Fibroblast of upper back skin (primary cell): ENCODE measurements at places on chromosomes 16 and 17.
A peak's percentile ranks its signal among the peaks of the same experiment; 100 is the strongest.

DNA sequence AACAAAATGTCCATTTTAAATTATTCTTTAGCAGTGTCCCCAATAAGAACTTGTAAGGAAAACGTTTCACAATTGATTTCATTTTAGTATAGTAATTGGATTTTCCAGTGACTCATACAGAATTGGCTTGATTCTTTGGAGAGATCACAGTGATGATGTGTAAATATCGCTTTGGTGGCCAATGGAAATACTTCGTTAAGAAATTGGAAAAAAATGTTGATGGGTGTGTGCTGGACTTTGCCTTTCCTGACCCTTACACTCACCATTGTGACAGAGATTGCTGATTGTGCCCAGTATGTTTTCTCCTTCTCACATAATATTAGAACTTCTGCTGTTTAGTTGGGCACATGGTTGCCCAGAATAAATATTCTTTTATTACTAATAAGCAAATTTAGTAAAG, 7.4 kb upstream of the EFCAB13 start:
- peak; percentile 35 for DNase-seq

DNA sequence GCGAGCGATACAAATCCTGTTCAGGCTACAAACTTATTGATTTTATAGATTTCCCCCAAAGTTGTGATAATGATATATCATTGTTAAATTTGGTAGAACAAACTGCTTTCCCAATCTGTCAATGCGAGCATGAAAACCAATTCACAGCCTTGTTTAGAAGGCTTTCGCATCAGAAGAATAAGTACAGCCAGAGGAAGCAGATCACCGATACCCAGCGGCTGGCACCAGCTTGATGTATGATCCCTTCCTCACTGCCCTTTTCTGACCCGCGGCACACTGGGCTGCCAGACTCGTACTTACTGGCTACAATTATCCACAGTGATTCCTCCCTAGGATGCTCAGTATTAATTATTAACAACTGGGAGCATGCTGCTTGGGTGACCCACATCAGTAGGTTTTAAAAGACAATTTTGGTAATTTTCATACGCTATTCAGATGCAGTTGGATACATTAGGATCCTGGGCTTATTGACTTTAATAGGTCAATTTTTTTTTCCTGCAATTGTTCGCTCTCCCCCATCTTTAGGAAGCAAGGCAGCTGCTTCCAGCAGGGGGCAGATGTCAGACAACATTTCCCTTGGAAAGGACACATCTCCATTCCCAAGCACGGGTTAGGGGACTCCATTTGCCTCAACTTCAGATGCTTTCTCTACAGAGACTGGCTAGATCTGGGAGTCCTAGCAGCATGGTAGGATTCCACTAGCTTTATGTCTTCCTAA, 582.7 kb upstream of the PSMD7 start:
- peak; percentile 44 for DNase-seq

DNA sequence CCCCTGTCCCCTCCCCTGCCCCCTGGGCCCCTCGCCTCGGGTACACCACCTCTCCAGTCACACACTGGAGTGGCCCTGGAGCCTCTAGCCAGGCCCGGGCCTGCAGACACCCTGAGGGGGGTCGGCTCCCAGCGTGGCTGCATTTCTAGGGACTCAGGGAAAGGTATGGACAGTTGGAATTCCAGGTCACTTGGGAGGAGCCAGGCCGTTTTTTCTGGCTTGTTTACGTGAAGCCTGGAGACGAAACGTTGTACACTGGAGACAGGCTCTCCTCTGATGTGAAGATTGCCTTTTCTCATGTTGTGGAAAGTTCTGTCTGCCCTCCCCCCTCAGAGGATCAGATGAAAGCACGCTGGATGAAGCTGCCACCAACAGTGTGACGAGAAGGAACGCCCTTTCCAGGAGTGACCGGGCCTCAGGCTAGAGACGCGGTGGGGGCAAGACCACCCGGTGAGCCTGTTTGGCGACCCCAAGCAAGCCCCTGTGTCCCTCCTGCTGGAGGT, 4.0 kb upstream of the PPP1R27 start:
- DNase-seq = no peak

GRCh38 chr16:17724242-17724898, 253.6 kb upstream of the XYLT1 start:
- peak; percentile 85 for DNase-seq

GRCh38 chr17:8846768-8847211, 20.7 kb downstream of the PIK3R6 start:
- peak; percentile 50 for DNase-seq

- no peak for DNase-seq
Observed at GRCh38 chr17:74414510-74414909, 17.4 kb upstream of the GPRC5C start.

DNA sequence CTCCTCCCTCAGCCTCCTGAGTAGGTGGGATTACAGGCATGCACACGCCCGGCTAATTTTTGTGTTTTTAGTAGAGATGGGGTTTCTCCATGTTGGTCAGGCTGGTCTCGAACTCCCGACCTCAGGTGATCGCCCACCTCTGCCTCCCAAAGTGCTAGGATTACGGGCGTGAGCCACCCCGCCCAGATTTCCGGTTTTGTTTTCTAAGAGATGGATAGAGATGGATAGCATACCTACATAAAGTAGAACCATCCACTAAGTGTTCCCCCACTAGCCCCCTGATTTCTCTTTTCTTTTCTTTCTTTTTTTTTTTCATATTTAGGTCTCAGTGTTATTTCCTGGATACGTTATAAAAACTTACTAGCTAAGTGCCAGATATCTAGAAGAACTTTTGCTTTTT, 2.0 kb downstream of the WSB1 start:
- DNase-seq = no peak

DNA sequence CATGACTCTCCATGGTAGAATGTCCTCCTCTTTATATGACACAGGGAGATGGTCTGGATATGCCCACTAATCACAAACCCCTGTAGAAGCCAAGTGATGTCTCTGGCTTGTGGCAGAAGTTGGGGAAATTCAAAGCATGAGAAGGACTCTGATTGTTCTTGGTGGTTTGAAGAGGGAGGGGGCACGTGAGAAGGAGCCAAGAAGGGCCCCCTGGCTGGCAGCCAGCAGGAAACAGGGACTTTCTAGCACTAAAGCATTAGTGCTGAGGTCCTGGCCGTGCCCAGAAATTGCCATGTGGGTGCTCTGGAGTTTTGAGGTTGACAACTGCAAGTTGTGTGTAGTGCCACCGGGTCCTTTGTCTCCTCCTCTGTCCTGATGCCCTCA, 199.9 kb downstream of the LGALS9B start:
- no peak for DNase-seq

DNA sequence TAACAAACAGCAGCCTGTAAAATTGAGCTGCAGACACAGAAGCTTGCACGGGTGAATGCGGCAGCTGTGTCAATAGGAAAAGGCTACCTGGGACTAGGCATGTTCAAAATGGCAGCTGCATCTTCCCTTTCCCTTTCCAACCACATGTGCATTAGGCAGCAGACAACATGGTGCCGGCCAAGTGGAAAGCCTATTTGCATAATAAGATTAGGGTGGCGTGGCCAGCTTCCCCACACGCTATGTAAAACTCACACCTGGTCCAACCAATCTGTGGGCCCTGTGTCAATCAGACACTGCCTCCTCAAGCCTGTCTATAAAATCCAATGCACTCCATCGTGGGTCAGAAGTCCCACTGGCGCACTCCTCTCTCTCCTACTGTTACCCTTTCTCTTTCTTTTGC, 61.0 kb upstream of the RBBP6 start:
- DNase-seq = no peak

GRCh38 chr16:72853575-72854266, 194.2 kb downstream of the ZFHX3 start:
- DNase-seq = no peak

DNA sequence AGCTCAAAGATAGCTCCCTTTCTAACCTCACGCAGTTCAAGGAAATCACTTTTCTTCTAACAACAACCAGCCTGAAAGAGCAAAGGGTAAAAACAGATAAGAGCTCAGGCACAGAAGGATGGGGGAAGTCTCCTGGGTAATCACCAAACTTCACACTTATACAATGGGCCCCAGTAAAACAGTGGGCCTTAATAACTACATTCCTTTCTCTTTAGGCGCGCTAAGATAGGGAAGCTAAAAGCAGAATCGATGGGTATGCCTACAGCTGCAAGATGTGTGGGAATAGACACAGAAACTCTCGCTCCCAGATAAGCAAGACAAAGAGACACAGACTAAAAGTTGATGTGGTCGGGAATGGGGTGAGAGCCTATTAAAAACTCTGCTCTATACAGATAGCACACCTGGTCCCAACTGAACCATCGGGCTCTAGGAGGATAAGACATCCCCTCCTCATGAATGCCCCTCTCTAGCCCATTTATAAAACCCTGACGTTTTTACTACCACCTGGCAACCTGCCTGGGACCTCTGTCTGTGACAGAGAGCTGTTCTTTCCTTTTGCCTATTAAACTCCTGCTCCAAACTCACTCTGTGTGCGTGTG, 826 bp downstream of the LYZL6 start:
- DNase-seq = no peak

GRCh38 chr17:42895185-42895555, 5.4 kb upstream of the G6PC1 start:
- DNase-seq = peak; percentile 78

GRCh38 chr17:36008998-36009665, 7.8 kb upstream of the CCL15 start:
- peak; percentile 3 for DNase-seq

DNA sequence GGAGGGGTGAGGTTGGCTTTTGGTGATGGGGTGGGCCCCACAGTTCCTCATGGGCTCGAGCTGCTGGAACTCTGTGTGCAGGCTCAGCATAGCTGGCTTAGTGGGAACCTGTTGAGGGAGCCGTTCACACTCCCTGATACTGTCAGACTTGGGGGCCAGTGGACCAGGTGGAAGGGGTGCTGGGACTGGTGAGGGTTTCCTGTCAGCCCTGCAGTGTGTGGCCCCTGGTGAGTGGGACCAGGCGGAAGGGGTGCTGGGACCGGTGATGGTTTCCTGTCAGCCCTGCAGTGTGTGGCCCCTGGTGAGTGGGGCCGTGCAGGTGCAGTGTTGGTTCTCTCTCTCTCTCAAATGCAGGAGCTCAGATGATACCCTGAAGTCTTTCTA, 45.1 kb upstream of the ZNF750 start:
- DNase-seq = no peak

DNA sequence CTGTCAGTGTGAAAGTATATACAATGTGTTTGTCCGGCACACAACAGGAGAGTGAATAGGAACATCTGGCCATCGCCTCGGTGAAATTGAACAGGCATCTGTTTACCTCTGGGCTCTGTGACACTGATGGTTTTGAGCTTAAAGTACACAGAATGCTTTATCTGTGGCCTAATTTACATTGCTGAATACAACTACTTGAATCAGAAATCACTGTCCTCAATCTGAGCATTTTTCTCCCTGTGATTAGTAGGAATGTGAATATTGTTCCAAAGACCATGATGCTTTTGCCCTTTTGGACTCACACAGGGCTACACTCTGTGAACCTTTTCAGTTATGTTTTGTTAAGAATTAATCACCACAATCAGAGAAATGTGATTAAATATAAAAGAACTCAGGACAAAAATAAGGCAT, 323.0 kb upstream of the TBX2 start:
- peak; percentile 9 for DNase-seq

- no peak for DNase-seq
Observed at GRCh38 chr16:81830845-81831540, 51.9 kb downstream of the PLCG2 start.

DNA sequence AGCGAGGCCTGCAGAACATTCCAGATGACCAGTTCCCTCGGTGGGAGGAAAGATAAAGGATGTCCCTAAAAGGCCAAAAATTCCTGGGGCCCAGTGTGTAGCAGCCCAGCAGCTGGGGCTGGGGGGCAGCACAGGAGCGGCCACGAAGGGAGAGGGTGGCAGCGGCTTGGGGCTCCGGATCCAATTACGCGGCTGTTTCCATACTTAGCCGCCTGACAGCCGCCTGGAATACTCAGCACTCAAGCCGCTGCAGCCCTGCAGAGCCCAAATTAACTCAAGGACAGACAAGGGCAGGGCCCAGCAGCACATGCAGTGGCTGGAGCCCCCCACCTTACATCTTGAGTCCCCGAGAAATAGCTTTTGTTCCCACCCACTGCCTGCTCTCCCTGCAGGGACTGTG, 1.3 kb downstream of the SRL start:
- no peak for DNase-seq

GRCh38 chr17:72039490-72039889, 81.3 kb upstream of the SOX9 start:
- no peak for DNase-seq

DNA sequence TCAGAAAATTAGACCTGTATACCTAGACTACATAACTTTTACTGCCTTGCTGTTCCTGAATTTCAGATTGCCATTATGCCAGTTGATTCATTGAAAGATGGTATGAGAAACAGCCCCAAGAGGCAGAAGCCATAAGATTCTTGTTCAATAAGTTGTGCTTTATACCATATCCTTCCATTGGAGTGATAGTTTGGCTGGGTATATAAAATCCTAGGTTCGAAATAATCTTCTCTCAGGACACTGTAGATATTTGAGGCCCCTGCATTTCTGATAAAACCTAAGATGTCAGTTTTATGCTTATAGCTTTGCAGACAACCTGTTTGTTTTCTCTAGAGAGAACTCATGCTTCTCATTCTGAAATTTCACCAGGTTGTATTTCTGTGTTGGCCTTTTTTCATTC, 9.6 kb upstream of the SDK2 start:
- no peak for DNase-seq

- no peak for DNase-seq
Observed at GRCh38 chr17:64080174-64080618, 49.7 kb downstream of the ERN1 start.

GRCh38 chr16:74322301-74322710, 25.7 kb downstream of the PSMD7 start:
- DNase-seq = no peak

- DNase-seq = no peak
Observed at GRCh38 chr16:86984343-86984742, 332.8 kb downstream of the C16orf95 start.

- no peak for DNase-seq
Observed at GRCh38 chr17:81057079-81057730, 22.3 kb downstream of the BAIAP2 start.

DNA sequence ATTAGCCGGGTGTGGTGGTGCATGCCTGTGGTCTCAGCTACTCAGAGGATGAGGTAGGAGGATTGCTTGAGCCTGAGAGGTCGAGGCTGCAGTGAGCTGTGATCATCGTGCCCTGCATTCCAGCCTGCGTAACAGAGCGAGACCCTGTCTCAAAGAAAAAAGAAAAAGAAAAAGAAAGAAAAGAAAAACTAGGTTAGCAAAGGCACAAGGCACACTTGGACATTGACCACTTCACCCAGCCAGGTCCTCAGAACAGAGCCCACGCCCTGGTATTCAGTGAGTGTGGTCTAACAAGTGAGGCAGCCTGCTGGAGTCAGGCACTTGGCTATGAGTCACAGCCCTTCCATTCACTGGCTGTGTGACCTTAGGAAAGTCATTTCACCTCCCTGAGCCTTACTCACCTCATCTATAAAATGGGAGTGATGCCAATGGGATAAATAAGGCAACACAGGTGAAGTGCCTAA, 10.4 kb downstream of the MILR1 start:
- peak; percentile 43 for DNase-seq

- no peak for DNase-seq
Observed at GRCh38 chr17:45841883-45842525, 2.7 kb upstream of the SPPL2C start.

- no peak for DNase-seq
Observed at GRCh38 chr16:85677383-85677967, 11.3 kb downstream of the GINS2 start.
